Ureter (tissue), 1 donor: ENCODE measurements at places on chromosomes 7 and 10.

DNA sequence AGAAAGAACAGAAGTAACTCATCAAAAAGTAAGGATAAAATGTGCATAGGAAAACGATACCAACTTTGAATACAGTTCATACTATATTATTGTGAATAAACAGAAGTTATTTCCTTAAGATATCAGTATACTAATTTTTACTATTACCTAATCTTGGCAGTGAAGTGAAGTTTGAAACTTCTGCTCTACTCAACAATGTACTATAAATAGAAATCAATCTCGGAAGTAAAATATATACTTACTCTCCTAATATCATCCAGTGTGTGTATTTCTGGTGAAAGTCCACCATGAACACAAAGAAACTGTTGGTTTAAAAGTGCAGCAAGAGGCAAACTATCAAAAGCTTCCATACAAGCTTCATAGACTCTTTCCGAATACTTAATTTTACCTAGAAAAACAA is 24.6 kb downstream of the PPP3CB start:
- no peak for DNase-seq

- no peak for DNase-seq
Measured at GRCh38 chr10:4677296-4678021, 148.5 kb upstream of the AKR1E2 start.

- DNase-seq, result no peak
Measured at GRCh38 chr7:23787272-23787671, 77.3 kb downstream of the STK31 start.

GRCh38 chr10:126585249-126586017 is 85.1 kb downstream of the C10orf90 start:
- DNase-seq, result no peak

DNA sequence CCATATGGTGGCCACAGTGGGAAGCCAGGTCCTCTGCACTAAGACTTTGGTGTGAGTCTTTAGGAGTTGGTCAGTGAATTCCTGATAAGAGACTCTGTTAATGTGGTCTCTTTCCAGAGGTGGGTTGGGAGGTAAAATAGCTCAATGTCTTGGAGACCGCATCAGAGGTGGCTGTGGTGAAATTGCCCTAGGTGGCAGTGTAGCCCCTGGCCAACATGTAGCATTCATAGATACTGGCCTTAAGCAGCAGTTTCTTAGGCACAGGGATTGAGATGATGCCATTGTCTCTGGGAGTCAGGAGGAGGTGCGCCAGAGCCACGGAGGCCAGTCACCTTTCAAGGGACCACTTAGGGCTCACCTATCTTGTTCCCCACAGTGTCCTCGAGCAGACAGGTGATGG is 202.8 kb downstream of the CREB5 start:
- DNase-seq, result no peak

GRCh38 chr10:124366343-124366742 is 52.4 kb downstream of the OAT start:
- no peak for DNase-seq

- no peak for DNase-seq
Measured at GRCh38 chr7:132504071-132504470, 72.2 kb downstream of the PLXNA4 start.

DNA sequence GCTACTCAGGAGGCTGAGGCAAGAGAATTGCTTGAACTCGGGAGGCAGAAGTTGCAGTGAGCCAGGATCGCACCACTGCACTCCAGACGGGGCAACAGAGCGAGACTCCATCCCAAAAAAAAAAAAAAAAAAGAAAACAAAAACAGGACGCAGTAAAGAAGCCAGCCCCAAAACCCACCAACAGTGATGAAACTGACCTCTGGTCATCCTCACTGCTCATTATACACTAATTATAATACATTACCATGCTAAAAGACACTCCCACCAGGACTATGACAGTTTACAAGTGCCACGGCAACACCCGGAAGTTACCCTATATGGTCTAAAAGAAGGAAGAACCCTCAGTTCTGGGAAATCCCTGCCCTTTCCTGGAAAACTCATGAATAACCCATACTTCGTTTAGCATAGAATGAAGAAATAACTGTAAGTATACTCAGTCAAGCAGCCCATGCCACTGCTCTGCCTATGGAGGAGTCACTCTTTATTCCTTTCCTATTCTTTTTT is 40.0 kb upstream of the EIF4H start:
- DNase-seq, result no peak

DNA sequence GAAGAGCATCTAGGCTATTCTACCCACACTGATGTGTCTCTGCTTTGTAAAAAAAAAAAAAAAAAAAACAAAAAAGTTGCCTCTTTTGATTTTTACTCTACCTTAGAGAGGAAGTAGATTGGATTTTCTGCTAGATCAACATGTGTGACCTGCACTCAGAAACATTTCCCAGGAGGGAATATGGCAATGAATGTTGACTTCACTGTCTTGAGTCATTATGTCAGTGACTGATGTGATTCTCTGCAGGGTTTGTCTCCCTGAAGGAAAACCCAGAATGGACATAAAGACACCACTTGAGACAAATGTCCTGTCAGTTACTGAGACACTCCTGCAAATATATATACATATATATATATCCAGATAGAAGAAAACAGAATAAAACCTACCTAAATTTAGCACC is 370.3 kb downstream of the BMPER start:
- no peak for DNase-seq

GRCh38 chr7:96055717-96056116 is 266.2 kb downstream of the SLC25A13 start:
- no peak for DNase-seq

DNA sequence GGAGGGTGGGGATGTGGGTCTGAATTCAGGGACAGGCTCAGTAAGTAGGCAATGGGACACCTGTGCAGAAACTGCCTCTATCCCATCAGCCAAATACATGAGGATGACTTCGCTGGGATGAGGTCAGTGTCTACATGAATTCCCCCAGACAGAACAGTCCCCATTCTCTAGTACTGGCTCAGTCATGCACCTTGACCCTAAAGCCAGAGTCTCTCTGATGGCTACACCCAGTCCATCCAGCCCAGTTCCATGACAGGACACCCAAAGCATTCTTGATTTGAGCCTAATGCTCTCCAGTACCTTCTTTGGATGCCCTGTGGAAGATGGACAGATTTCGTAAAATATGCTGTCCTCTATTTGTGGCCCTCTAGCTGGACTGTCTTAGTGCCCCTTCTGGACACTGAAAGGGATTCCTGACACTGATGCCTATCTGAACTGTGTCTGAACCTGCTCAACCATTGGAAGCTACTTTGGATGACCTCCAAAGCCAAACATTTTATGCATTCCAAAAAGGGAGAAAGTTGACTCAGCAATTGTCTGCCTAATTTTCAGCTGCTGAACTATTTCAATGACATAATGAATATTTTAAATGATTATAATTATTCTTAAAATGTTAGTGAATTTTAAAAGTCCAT is 14.6 kb downstream of the SFRP4 start:
- no peak for DNase-seq

- DNase-seq, result no peak
Measured at GRCh38 chr10:6842722-6843121, 262.6 kb upstream of the PRKCQ start.

DNA sequence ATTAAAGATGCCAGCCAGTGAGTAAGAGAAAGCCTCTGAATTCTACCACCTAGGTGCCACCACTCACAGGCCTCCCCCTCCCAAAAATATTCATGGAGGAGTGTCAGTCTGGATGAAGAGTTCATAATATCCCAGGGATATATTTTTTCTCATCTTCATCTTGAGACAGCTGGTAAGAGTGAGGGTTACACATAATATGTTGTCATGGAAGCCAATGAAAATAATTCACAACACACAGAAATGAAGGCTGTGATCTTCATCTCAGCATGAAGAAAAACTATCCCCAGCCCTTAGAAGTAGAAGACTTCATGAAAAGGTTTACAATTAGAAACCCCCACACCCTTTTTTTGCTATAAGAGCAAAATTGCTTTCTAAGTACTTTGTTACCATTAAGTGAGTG is 175.6 kb downstream of the DNAH11 start:
- DNase-seq, result no peak

- no peak for DNase-seq
Measured at GRCh38 chr10:118017850-118018249, 28.9 kb downstream of the RAB11FIP2 start.

- DNase-seq, result no peak
Measured at GRCh38 chr7:94001396-94001795, 2.8 kb downstream of the BET1 start.

DNA sequence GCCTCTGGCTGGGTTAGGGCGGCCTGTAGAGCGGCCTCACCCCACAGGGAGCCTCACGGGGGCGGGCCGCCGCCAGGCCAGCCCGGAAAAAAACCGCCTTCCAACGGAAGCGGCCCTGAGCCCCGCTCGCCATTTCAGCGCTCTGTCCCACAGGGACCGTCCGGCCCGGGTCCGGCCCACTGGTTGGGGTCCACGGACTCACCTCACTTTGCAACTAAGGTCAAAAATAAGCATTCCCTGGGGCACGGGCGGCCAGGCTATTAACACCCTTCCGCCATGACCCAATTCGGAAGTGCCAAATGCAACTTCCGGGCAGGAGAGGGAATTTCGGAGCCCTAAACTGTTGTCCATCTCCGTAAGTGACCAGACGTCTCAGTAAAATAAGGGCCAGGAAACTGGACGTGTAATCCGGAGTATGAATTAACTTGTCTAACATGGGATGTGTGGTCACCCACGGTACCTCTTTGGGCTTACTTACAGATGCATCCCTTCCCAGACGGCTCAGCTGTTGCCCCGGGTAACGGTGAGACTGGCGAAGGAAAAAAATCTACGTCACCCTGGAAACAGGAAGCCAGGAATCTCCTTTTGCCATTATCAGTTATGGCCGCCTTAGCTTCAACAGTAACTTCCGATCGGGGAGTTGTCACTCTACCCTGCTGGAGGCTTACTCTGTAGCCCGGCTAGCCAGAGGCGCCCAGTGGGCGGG is at the start of gene BBIP1:
TSS of gene BBIP1 (minus strand) at position 538 of the 706 bp plus-strand sequence. CDS start 1,023 bp downstream, outside the sequence.
- peak; percentile 99 for DNase-seq

- no peak for DNase-seq
Measured at GRCh38 chr10:59562126-59562525, 147.5 kb downstream of the SLC16A9 start.
